ENCODE measurements at places on chromosomes 7 and 10.

GRCh38 chr10:51239006-51239405 lies 164.7 kb downstream of the PRKG1 start:
- DNase-seq: no peak

- DNase-seq: no peak
Observed at GRCh38 chr10:119981826-119982225, 89.3 kb downstream of the SEC23IP start.

GRCh38 chr7:119197172-119197876 lies 972.8 kb downstream of the ANKRD7 start:
- DNase-seq: no peak

DNA sequence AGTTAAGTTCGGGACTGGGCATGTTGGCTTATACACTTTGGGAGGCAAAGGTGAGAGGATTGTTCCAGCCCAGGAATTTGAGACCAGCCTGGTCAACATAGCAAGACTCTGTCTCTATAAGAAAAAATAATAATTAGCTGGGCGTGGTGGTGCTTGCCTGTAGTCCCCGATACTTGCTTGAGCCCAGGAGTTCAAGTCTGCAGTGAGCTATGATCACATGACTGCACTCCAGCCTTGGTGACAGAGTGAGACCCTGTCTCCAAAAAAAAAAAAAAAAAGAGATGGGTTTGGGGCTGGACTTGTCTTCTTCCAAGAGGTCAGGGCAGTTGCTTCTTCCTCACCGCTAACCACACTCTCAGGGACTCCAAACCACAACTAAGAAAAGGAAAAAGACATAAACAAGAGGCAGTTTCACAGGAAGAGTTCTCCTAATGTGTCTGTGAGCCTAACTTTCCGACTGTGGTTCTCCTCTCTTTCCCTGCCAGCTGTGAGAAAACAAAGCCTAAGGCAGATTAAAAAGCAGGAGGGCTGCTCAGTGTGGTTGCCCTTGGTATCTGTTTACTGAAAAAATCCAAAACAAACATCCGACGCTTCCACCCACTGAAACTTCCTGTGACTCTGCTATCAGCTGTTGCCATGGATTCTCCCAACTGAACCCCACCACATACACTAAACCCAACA lies 2.4 kb upstream of the SERPINE1 start:
- no peak for DNase-seq

DNA sequence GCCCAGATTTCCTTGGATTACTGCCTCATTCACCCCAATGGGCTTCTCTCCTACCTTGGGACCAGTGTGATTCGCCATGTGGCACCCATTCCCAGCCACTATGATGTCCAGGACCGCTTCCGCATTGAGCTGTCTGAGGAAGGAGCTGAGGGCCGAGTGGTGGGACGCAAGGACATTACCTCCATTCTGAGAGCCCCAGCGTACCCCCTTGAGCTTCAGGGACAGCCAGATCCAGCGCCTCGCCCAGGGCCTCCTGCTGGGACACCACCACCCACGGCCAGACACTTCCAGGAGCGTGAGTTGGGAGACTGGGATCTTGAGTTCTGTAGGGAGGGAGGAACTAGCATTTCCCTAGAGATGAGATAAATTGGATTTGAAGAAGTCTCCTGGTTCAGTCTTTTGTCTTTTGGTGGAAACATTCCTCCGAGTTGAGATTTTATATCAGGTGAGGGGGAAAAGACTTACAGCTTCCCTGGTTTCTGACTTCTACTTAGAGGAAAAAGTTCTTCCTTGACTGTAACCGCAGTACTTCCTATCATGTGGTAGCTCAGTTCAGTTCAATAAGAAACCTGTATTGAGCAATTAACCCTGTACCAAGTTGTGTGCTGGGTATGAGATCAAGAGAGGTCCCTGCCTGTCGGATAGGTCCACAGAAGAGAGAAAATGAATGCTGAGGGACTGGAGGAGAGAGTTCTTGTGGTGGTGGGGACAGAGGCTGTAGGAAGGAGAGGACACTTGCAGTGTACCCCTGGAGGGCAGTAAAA lies 1.3 kb downstream of the MOSPD3 start:
- no peak for DNase-seq

- no peak for DNase-seq
Observed at GRCh38 chr10:89351412-89351779, 23.6 kb downstream of the IFIT3 start.

DNA sequence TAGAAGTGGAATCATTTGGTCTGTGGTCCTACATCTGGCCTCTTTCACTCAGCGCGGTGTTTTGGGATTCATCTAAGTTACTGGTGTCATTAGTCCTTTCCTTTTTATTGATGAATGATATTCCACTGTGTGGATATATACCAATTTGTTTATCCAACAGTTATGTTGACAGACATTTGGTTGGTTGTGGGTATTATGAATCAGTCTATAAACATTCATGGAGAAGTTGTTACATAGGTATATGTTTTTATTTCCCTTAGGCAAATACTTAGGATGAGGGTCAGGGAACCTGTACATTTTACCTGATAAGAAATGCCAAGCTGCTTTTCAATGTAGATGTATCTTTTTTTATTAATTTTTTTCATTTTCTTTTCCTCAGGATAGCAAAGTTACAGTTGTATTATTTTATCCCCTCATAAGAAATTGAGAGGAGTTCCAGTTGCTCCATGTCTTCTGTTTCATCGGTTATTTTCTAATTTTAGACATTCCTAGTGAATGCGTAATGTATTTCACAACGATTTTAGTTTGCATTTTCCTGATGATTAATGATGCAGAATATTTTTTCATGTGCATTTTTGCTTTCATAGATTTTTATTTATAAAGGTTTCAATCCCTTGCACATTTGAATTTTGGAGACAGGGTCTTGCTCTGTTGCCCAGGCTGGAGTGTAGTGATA lies 203.8 kb upstream of the SH2B2 start:
- DNase-seq: no peak

DNA sequence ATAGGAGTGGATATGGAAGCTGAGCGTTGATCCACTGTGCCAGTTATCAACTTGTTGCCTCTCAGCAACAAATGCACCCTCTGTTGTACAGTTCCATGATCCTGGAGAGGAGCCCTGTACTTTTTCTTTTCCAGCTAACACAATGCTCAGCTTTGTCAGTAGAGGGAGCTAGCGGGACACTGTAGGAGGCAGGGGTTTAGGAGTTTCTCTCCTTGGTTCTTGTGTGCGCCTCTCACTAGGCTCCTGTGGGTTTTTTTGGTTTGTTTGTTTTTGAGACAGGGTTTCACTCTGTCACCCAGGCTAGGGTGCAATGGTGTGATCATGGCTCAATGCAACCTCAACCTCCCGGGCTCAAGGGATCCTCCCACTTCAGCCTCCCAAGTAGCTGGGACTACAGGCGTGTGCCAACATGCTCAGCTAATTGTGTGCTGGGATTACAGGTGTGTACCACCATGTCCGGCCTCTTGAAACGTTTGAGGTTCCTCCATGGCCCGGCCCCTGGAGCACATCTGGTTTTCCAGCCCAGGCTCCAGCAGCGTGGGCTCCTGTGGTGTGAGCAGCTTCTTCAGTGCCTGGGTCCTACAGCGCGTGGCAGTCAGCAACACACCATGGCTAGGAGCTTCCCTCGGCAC lies 12.0 kb upstream of the MARVELD1 start:
- no peak for DNase-seq

DNA sequence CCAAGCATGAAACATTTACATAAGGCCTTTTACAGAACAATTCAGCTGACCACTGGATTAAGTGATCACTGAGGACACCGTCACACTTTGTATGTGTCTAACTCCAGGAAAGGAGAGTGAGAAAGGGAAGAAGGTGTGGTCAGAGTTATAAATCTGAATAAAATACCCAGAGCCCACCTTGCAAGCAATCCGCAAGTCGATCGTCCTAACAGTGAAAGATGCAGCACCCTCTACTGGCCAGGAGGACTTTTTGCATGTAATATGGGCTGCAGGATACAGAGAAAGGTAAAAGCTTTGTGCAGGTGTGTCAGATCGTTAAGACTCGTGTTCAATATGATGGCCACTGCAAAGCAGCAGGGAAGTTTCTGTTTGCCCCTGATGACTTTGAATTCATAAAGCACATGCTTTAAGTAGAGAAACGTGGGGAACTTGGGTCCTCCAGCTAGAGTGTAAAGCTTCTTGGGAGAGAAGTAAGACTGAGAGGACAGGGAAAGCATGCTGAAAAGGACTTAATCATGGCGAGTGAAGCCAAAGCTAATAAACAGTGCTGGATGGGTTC lies 68.5 kb upstream of the BMPER start:
- no peak for DNase-seq

GRCh38 chr7:30968747-30969603 lies 5.2 kb downstream of the GHRHR start:
- DNase-seq: no peak

GRCh38 chr10:88659725-88660597 lies 4.3 kb upstream of the LIPF start:
- DNase-seq: no peak

DNA sequence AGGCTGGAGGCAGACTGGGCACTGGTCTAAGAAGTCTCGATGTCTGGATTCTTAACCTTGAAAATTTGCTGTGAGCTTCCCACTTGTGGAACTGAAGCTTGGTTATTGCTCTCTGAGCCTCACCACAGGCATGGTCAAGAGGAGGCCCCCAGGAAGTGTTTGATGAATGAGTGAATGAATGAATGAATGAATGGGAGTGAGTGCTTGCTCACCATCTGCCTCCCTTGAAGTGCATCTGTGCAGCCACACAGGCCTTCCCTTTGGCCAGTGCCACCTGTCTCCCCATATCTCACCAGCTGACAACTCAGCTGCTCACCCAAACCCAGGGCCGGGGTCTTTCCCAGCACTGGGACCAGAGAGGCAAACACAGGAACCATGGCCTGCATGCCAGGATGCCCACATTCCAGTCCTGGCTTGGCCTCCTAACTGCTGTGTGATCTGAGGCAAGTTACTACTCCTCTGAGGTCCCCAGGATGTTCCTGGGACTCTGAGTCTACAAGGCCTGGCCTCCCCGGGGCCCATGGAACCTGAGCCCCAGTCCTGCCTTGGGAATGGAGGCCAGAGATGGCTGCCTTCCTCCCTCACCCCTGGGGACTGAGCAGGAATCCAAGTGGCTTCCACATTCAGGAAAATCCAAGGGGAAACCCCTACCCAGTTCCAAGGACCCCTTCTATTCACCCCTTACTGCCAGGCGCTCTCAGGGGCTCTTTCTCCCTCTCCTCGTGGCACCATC lies 51.4 kb upstream of the SLC29A3 start:
- DNase-seq: no peak

DNA sequence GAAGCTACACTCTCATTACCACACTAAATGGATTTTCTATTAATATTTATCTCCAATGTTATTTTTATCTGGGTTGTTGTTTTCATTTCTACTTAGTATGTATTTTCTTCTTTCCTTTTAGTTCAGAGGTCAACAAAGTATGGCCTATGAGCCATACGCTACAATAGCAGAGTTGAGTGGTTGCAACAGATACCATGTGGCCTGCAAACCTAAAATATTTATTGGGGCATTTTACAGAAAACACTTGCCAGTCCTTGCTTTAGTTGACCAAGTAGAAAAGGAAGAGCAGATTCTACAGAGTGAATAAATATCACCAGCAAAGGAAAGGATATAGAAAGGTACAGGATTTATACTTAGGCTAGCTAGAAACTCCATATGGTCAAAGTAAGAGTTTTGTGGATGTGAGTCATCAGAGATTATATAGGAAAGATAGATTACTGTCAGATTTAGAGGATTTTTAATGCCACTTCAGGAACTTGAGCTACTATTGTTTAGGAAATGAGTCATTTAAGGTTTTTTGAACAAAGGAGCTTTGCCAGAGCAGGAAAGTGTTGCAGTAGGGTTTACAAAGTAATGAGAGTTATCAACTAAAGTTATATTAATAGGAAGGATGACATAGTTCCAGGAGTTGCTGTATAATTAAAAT lies 323.3 kb upstream of the KAT6B start:
- no peak for DNase-seq

DNA sequence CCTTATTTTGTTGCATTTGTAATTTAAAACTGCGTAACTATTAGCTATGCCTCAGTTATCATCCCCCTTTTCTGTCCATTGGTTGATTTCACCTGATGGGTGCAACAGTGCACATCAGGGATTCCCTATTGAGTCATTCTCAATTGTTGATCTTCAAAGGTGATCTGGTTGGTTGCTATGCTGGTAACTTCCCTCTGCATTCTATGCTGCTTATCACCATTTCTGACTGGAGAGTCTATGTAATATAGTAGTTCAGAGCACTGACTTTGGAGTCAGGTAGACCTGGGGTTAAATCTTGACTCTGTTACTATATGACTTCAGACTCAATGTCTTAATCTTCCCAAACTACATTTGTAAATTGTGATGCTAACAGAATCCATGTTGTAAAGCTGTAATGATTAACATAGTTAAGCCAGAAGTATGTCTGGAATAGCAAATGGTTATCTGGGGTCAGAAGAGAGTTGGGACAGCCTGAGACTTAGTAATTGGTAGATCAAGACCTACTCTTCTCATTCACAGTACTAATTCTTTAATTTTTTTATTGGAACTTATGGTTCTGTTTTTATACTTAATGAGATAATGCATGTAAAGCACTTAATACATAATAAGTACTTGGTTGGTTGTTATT lies 38.1 kb downstream of the EXOC6 start:
- no peak for DNase-seq

- no peak for DNase-seq
Observed at GRCh38 chr7:152108359-152108758, 82.9 kb downstream of the GALNT11 start.

GRCh38 chr7:134120405-134120804 lies 6.7 kb upstream of the LRGUK start:
- no peak for DNase-seq

DNA sequence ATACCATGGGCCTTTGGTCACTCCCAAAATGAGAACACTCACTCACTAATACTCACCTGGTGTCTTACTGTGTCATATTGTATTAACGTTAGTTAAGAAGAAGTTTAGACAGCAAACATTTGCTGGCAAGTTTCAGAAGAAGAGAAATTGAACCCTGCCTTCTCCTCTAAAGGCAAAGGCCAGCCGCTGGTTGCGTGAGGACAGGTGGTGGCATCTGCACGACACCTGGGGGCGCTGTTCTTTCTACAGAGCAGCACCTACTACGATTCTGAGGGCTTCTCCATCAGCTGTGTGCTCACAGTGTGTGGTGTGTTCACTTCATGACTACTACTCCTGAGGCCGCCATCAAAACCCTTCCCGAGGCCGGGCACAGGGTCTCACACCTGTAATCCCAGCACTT lies 17.9 kb upstream of the CLEC2L start:
- DNase-seq: no peak

- no peak for DNase-seq
Observed at GRCh38 chr10:15229268-15229667, 60.8 kb upstream of the NMT2 start.

Data from stimulated activated CD4-positive, alpha-beta T cell treated with anti-CD3 and anti-CD28 coated beads, TNF-alpha, amount 100 ng/mL, for 4 hours (primary cell).